ENCODE measurements at places on chromosomes 11 and 22.

DNA sequence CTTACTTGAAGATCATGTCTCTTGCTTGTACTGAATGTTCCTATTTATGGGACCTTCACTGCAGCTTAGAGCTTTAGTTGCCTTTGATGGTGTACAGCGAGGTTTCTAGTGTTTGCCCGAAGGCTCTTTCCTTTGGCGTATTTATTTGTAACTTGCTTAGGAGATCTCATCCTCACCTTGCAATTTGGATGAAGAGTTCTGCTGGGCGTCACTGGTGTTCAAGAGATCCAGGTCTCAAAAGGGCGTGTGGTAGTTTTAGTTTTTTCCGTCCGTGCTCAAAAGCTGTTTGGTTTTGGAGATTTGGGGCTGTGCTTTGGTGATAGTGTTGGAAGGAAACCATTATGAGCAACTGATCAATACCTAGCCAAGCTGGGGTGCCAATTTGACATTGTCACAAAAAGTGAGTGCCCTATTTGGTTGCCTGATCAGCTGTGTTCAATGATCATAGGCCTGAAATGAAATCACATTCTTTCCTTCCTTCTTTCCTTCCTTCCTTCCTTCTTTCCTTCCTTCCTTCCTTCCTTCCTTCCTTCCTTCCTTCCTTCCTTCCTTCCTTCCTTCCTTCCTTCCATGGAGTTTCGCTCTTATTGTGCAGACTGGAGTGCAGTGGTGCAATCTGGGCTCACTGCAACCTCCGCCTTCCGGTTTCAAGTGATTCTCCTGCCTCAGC, 69.7 kb upstream of the GRAMD1B start:
- DNase-seq, result no peak

DNA sequence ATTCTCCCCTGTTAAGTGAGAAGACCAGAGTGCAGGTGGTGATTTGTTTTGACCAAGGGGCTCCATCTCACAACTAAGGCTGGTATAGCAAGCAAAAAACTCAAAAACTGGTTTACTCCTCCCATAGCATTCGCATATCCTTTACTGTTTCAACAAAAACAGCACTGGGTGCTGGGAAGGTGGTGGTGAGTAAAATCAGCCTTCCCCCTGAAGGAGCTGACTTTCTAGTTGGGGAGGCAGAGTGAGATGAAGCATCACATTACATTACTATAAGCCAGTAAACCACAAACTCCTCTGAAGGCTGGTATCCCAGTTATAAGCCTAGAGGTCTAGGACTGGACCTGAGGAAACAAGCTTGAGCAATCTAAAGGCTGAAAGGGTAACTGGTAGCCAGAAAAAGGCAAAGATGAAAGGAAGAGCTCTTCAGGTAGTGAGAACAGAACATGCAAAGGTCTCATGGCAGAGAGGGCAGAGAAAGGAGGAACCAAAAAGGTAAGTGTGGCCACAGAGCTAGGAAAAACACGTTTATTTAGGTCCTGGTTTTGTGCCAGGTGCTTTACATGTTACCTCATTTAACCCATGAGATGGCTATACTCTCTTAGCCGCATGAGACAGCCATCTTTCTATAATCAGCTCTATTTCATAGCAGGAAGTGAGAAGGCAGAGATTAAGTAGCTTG, 22.3 kb downstream of the TMEM123 start:
- no peak for DNase-seq

DNA sequence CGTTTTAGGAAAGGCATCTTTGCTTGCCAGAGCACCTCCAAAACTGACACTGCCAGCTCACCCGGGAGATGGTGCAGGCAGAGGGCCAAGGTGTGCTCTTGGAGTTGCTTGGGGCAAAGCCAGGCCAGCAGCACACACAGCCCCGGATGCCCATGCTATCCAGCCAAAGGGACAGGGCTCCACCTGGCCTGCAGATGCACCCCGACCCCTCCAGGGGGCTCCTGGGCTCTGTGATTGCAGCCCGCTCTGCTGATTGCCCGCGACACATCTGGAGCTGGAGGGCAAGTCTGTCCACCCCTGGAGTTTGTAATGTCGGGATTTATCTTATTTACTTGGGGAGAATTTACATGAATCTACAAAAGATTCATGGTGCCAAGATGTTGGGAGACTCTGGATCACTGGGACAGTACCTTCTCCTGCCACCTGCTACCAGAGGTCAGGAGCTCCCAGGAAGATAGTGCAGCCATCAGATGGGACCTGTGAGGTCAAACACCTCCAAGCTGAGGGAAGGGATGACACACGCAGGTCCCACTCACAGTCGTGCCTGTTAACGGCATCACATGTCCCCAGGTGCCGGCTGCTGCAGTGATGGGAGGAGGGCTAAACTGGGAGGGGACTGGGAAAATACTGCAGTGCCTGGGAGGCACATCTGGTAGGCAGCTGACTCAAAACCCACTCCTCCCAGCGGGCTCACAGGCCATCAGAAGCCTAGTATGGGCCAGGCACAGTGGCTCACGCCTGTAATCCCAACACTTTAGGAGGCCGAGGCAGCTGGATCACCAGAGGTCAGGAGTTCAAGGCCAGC, 17.2 kb downstream of the CBX7 start:
- DNase-seq, result peak; percentile 39

- no peak for DNase-seq
Observed at GRCh38 chr11:60762851-60763691, 6.4 kb downstream of the MS4A15 start.

DNA sequence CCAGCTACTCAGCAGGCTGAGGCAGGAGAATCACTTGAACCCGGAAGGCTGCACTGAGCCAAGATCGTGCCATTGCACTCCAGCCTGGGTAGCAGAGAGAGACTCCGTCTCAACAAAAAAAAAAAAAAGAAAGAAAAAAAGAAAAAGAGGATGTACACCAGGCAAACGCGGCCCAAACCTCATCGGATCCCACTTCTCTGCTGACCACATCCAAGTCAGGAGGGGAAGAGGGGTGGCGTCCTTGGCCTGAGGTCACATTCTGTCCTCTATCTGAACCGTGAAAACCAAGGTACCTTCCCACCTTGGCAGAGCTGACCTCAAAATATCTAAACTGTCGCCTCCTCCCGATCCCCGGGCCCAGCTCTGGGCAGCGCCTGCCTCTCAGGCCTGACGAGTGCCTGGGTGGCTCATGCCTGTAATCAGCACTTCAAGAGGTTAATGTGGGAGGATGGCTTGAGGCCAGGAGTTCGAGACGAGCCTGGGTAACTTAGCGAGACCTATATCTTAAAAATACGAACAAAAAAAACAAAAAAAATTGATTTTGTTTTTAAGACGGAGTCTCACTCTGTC, 25.1 kb downstream of the RGL4 start:
- DNase-seq, result no peak

- DNase-seq, result peak; percentile 92
Observed at GRCh38 chr22:46071451-46072109, 78.7 kb upstream of the PPARA start.

- no peak for DNase-seq
Observed at GRCh38 chr11:105156720-105157119, 17.2 kb upstream of the CARD18 start.

GRCh38 chr22:33000342-33001280, 57.6 kb downstream of the SYN3 start:
- DNase-seq, result peak; percentile 2

DNA sequence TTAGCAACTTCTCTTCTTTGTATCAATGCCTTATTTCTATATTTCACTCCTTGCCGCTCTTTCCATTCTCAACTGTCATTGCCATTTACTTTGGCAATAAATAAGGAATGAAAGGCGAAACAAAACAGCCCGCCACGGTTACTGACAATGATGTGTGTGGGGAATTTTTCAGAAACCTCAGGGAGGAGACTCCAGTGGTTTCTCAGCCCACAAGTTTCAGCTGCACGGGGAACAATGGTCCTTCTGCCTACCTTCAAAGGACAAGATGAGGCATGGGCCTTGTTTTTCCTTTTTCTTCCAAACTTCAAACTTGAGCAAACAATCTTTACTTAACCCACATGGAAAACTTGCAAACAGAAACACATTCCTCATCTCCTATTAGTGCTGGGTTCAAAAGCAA, 409.4 kb downstream of the METTL15 start:
- DNase-seq, result no peak

DNA sequence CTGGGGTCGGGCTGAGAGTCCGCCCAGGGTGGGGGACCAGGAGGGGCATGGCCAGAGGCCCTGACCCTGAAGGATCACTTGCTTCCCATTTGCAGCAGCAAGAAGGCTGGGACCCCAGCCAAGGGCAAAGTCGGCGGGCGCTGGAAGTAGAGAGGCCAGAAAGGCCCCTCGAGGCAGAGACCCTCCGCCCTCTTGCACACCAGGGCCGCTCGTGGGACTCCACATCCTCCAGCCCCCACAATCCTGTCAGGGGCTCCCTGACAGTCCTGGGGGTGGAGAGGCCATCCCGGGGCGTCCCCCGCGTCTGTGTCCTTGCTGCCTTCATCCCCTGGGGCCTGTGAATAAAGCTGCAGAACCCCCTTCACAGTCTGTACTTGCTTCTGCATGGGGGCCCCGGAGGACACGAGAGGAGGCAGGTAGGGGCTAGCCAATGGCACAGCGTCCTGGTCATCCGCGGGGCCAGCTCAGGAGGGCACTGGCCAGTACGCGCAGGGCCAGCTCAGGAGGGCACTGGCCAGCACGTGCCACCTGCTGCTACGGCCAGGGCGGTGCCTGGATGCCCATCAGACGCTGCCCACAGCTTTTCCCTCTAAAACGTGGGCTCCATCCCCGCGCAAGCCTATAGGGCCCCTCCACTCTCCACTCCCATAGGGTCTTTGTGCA, 8.7 kb upstream of the MRPL23 start:
- no peak for DNase-seq

DNA sequence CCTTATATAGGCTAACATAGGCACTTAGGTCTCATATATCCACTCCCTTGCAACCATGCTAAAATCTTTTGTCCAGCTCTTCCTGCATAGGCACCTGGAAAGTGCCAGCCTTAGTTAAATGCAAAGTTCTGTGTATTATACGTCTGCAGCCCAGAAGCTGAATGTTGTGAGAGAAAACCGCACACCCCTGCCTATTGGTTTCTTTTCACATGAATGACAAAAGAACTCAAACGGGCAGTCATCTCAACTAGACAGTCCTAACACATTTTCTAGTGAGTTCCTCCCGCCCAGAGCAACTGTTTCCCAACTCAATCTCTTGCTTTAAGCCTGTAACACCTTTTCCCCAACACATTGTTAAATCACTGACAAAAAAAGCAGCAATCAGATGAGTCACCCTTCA, 69.4 kb upstream of the SC5D start:
- no peak for DNase-seq

- DNase-seq, result no peak
Observed at GRCh38 chr11:108538022-108538424, 39.8 kb upstream of the POGLUT3 start.

- DNase-seq, result no peak
Observed at GRCh38 chr22:38424525-38425080, 30.4 kb downstream of the KCNJ4 start.

GRCh38 chr11:80168796-80169195, 728.0 kb upstream of the TENM4 start:
- DNase-seq, result no peak

- peak; percentile 80 for DNase-seq
Observed at GRCh38 chr11:72831521-72832300, 17.5 kb downstream of the ATG16L2 start.

- no peak for DNase-seq
Observed at GRCh38 chr22:45291931-45292290, 7.2 kb downstream of the UPK3A start.

DNA sequence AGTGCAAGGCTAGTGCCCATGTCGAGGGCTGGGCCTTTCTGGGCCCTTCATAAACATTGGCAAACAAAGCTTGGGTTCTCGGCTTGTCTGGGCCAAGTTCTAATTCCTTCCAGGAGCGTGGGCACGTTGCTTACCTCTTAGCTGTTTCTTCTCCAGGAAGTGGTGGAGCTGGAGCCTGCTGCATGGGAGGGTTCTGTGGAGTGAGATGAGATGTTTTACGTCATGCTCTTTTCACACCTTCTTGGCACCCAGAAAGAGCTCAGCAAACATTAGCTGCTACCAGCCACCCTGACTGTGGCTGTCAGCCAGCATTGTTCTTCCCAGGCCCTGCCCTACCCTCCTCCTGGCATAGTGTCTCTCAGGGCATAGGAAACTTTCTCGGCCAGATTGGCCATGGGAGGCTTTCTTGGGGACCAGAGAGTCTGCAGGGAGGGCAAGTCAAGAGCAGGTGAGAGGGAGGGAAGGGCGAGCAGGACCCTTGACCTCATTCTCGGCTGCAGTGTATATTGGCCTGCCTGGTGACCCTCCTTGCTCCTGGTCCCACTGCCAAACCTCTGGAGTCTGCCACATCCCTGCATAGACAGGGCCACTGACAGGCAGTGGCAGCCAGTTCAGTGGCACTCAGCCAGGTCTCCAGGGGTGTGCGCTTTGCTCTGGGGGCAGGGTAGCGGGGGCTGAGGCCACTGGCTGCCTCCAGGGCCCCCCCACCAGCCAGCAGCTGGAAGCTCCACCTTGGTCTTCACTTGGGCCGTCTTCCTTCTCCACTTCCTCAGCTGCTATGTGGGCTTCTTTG, 98.8 kb downstream of the BCR start:
- peak; percentile 20 for DNase-seq

DNA sequence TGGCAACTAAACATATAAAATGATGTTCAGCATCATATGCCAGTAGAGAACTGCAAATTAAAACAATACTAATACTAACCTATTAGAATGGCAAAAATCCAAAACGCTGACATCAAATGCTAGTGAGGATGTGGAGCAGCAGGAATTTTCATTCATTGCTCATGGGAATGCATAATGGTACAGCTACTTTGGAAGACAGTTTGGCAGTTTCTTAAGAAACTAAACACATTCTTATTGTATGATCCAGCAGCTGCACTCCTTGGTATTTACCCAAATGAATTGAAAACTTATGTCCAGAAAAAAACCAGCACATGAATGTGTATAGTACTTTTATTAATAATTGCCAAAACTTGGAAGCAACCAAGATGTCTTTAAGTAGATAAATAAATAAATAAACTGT, 258.0 kb downstream of the TENM4 start:
- no peak for DNase-seq

DNA sequence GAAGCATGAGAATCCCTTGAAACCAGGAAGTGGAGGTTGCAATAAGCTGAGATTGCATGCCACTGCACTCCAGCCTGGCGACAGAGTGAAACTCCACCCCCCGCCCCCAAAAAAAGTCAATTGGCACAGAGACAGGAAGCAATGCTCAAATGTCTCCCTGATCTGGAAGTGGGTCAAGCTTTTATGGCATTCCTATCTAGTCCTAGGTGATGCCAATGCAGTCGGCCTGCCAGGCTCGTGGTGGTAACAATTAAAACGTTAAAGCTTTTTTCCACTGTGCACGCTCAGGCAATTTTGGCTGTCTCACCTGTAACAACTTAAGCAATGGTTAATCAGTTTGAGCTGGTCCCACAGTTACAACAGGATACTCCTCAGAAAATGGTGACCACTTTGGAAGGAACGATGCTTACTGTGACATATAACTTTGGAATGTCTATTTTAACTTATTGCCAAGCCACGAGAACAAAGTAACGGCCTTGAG, 18.9 kb upstream of the PISD start:
- DNase-seq, result no peak

GRCh38 chr11:1531449-1532013, 40.5 kb downstream of the DUSP8 start:
- DNase-seq, result no peak

DNA sequence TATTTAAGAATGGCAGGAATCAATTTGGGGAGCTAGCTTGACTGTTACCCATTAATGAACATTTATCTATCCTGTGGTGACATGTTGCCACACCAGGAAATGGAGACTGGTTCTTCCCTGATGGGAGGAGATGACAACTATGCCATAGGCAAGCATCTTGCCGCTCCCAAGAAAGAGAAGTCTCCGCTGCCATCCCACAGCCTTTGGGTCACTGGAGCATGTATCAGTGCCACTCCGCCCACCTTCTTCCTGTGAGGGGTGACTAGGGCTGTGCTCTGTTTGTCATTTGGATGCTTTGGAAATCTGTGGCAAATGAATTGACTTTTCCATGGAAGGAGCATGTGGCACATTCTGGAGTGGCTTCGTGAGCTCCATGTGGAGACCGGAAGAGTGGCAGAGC, 6.5 kb downstream of the STIP1 start:
- no peak for DNase-seq
